ENCODE measurements at places on chromosomes 1 and 21. TPM values are rescaled to one million over a fixed set of nuclear protein-coding genes. Genes with fewer than 3 reads are reported as not detected.

CD244 gene
- total RNA-seq = 2.3 TPM

TRIM63 gene
- 0.50 TPM for total RNA-seq

DNA sequence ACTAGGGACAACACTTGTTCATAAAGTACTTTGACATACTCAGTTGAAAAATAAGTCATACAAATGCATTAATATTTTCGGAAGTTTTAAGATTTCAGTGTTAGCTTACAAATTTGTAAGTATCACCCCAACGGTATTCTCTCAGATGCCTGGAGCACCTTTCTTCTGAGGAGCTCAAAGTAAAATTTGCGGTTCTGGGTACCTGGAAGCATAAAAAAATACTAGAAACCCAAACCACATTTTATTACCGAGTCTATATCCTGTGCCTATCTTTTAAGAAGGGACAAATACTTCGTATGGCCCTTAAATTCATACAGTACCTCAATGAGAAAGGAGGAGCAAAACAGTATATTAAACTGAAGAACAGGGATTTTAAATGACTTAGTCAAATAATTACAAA is 10.2 kb downstream of the SRSF4 start:
- no peaks in the 10 kb centered on the region for H3K27me3 ChIP-seq
- no peak for DNase-seq
- H3K36me3 ChIP-seq = no peaks in the 10 kb centered on the region
- H3K4me1 ChIP-seq = peaks cover 19% of the 10 kb centered on the region
- no peak overlapping the region for H3K4me3 ChIP-seq

CYP4A11 gene
- total RNA-seq = 0.16 TPM

GRCh38 chr1:204102739-204103430 is 30.0 kb downstream of the SOX13 start:
- peaks cover 8% of the 10 kb centered on the region for H3K4me1 ChIP-seq
- H3K27me3 ChIP-seq = no peaks in the 10 kb centered on the region
- H3K27ac ChIP-seq = no peak overlapping the region
- H3K36me3 ChIP-seq = no peaks in the 10 kb centered on the region
- H3K4me3 ChIP-seq = no peak overlapping the region

- DNase-seq = peak; percentile 8
- H3K36me3 ChIP-seq = no peaks in the 10 kb centered on the region
- peaks cover 2% of the 10 kb centered on the region for H3K4me1 ChIP-seq
- no peaks in the 10 kb centered on the region for H3K27me3 ChIP-seq
- H3K27ac ChIP-seq = no peak overlapping the region
These were observed 114.0 kb downstream of the KCNN3 start for GRCh38 chr1:154755858-154756730.

GRCh38 chr1:42427240-42427639 is 28.6 kb downstream of the ZMYND12 start:
- no peaks in the 10 kb centered on the region for H3K27me3 ChIP-seq
- H3K27ac ChIP-seq = no peak overlapping the region
- no peak for DNase-seq
- H3K4me1 ChIP-seq = no peaks in the 10 kb centered on the region

FMOD gene
- total RNA-seq = 9.5 TPM

RSPO1 gene
- total RNA-seq = 0.25 TPM

DNA sequence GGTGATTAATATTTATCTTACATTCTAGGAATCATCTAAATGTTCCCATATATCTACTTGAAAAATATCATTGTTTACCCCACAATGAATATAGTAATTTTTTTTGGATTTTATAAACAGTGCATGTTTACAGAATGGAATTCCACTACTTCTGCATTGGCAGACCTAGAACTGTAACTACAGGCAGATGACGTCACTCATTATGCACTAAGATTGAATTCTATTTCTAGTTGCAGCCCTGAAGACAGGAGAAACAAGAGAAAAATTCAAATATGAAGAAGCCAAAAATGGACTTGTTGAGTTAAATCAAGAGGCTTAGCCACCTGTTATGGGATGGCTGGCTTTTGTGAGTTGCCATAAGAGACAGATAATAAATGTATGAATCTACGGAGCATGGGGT is 364.7 kb downstream of the PCP4 start:
- no peaks in the 10 kb centered on the region for H3K27me3 ChIP-seq
- H3K27ac ChIP-seq = no peak overlapping the region
- H3K4me3 ChIP-seq = no peak overlapping the region
- no peaks in the 10 kb centered on the region for H3K4me1 ChIP-seq

DNA sequence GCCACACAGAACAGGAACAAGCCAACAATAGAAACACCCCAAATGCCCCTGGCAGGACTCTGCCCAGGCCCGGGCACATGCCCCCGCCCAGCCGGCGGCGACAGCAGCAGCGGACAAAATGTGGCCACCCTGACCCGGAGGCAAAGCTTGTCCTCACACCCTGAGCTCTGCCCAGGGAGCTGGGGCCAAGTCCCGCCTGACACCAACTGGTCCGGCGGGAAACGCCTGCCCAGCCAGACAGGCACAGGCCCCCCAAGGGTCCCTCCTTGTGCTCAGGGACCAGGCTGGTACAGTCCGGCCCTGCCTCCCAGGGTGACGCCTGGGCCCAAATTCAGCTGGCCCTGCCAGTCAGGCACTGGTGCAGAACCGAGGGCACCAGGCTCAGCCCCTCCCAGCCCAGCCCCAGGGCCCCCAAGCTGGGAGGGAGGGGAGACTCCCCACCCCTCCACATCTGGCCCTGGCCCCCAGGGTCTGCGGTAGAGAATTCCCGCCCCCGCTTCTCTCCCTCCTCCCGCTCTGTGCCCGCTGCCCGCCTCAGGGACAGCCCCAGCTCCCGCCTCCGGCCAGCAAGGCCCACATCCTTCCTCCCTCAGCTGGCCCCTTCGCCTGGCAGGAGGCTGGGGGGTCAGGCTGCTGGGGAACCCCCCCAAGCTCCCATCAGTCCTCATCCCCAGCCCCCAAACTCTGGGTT is 2.0 kb downstream of the AHDC1 start:
- H3K27ac ChIP-seq = peak overlapping the region; percentile 94
- H3K4me3 ChIP-seq = peak overlapping the region; percentile 86
- peaks cover 50% of the 10 kb centered on the region for H3K4me1 ChIP-seq
- no peak for DNase-seq
- H3K36me3 ChIP-seq = no peaks in the 10 kb centered on the region
- no peaks in the 10 kb centered on the region for H3K27me3 ChIP-seq

ZSWIM5 gene
- total RNA-seq = 13.7 TPM

DNA sequence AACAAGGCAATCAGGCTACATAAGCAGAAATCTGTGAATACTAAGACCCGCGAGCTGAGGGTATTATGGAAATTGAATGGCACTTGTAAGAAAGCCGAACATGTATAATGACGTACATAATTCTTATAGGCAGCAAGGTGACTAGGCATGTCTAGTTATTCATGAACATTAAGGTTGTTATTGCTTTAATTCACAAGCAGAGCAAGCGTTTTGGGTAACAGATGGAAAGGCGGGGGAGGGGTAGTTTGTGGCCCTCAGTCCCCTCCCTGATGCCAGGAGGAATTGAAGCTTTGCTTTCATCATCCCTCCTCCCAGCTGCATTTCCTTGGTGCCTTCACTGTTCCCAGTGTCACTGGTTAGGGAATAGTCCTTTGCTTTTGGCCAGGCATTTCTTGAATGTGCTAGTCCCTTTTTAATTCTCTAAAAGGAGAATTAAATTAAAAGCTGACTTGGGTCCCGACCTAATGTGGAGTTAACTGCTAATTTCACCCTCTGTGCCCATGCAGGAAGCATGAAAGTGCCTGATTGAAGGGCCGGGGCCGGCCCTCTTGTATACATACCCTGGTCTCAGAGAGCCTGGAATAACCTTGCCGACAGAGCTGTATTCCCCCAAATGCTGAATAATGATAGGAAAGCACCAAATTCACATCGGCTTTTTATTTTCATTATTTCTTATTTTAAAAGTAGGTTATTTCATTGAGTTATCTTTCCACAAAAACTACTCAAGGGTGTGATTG is 42.5 kb downstream of the RYR2 start:
- no peak overlapping the region for H3K27ac ChIP-seq
- no peaks in the 10 kb centered on the region for H3K4me1 ChIP-seq
- DNase-seq = no peak
- H3K27me3 ChIP-seq = no peaks in the 10 kb centered on the region
- no peak overlapping the region for H3K4me3 ChIP-seq

DNA sequence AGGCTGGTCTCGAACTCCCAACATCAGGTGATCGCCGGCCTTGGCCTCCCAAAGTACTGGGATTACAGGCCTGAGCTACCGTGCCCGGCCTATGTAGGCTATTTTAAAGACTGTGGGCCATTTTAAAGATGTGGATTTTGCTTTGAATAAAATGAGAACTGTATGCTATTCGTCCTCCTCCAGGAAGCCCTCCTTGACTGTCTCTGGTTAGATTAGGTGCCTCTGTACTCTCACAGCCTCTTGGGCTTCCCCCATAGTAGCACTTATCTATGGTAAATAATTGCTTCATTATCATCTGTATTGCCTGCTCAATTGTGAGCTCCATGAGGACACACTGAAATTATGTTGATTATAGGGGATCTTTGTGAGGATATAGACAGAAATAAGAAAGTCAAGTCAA is 20.5 kb upstream of the ERI3 start:
- H3K4me3 ChIP-seq = no peak overlapping the region
- DNase-seq = no peak
- H3K27me3 ChIP-seq = no peaks in the 10 kb centered on the region
- no peak overlapping the region for H3K27ac ChIP-seq
- H3K4me1 ChIP-seq = no peaks in the 10 kb centered on the region

DNA sequence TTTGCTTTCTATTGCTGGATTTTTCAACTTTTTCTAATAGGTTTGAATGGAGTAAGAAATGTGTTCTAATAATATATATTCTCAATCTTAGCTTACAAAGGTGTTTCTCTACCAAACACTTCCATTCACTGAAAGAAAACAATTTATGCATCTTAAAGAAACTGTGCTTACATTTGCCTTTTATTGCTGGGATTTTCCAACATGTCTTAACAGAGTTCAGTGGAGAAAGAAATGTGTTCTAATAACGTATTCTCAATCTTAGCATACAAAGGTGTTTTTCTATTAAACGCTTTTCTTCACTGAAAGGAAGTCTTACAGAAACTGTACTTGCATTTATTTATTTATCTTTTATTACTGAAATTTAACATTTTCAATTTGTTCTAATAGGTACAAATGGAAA is 5.6 kb downstream of the CD53 start:
- H3K4me3 ChIP-seq = no peak overlapping the region
- H3K4me1 ChIP-seq = no peaks in the 10 kb centered on the region
- no peaks in the 10 kb centered on the region for H3K27me3 ChIP-seq
- no peak for DNase-seq
- no peaks in the 10 kb centered on the region for H3K36me3 ChIP-seq

SELENBP1 gene
- 13.0 TPM for total RNA-seq

DNA sequence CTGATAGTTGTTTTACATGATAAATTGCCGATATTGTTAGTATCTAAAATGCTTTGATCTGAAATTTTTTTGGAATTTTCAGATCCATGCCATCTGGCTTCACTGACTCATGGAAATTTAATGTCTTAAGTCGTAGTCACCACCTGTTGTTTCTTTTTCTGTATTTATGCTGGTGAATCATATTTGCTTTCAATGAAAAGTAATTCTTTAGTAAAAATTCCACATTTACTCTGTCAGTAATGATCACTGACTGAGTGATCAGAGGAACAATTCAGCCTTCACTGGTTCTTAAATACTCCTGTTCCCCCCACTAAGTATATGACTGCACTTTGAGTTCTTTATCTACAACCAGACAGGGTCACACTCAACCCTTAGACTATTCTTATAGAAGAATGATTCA is 185.6 kb upstream of the NRIP1 start:
- no peak for DNase-seq
- no peaks in the 10 kb centered on the region for H3K4me1 ChIP-seq
- no peaks in the 10 kb centered on the region for H3K27me3 ChIP-seq

GNG5 gene
- total RNA-seq = 113 TPM

WNT2B gene
- 14.7 TPM for total RNA-seq

DNA sequence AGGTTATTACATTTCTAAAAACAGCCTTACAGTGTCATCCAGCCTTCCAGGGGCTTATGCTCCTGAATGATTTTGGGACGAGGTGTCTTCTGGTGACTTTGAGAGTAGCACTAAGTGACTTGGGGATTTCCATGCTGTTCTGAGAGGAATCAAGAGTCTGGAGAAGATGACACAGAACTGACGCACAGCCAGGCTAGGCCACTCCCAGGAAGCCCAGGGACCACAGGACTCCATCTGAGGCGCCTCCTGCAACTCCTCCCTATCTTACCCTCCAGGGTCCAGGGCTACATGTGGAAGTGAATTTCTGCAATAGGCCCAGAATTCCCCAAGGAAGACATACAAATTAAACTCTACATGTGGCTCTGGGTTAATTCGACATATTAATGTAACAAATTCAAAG is 92.5 kb downstream of the SLC25A24 start:
- H3K4me3 ChIP-seq = no peak overlapping the region
- no peaks in the 10 kb centered on the region for H3K27me3 ChIP-seq
- H3K27ac ChIP-seq = no peak overlapping the region
- H3K36me3 ChIP-seq = no peaks in the 10 kb centered on the region

CAPZB gene
- 207 TPM for total RNA-seq

GRCh38 chr1:231808116-231808515 is 181.5 kb downstream of the DISC1 start:
- H3K4me3 ChIP-seq = no peak overlapping the region
- H3K27me3 ChIP-seq = no peaks in the 10 kb centered on the region
- no peaks in the 10 kb centered on the region for H3K36me3 ChIP-seq
- no peak for DNase-seq
- H3K4me1 ChIP-seq = no peaks in the 10 kb centered on the region

Data from testis (tissue), 5 donors.